ENCODE measurements at places on chromosomes 5 and 9.

DNA sequence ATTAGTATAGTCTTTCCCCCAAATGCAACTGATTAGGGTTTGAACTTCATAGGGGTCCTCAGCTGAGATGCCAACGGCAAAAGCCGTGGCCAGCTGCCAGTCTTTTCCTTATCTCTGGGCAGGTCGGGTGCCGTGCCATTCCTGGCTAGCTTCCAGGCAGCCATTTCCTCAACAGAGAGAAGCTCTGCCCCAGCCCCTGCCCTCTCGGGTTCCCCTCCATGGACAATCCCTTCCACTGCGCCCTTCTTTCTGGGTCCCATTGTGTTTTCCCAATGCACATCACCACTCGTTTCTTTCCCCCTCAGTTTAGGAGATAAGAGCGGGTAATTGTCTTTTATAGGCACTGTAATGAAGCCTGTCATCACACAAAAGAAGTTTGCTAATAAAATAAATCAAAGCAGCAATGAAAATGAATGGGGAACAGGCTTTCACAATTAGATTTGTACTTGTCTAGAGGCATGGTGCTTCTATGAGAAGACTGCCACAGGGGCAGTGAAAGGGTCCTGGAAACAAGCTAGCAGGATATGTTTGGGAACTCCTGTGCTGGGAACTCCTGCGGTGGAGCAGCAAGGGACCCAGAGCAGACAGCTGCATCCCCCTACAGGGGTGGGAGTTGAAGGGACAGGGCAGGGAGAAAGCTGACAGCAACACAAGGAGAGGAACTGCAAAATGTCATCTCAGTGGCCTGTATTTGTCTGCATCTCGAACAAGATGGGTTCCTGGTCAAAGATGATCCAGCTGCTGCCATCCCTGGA, 48.0 kb upstream of the SAP30L start:
- no peak for DNase-seq

GRCh38 chr5:143435210-143435657, 31.7 kb upstream of the NR3C1 start:
- no peak for DNase-seq

GRCh38 chr5:125134216-125135081, 388.0 kb upstream of the ZNF608 start:
- no peak for DNase-seq

- no peak for DNase-seq
Observed at GRCh38 chr9:108681851-108682590, 173.8 kb downstream of the ACTL7B start.

- DNase-seq = no peak
Observed at GRCh38 chr5:174172152-174172551, 126.6 kb downstream of the NSG2 start.

- no peak for DNase-seq
Observed at GRCh38 chr5:57488215-57488955, 5.8 kb upstream of the ACTBL2 start.

- DNase-seq = no peak
Observed at GRCh38 chr5:155616779-155617392, 603.3 kb downstream of the KIF4B start.

GRCh38 chr9:137114613-137115393, at the start of gene DPP7:
TSS of gene DPP7 (minus strand) at chr9:137114733. CDS start at chr9:137114713, 20 bp downstream.
- no peak for DNase-seq

DNA sequence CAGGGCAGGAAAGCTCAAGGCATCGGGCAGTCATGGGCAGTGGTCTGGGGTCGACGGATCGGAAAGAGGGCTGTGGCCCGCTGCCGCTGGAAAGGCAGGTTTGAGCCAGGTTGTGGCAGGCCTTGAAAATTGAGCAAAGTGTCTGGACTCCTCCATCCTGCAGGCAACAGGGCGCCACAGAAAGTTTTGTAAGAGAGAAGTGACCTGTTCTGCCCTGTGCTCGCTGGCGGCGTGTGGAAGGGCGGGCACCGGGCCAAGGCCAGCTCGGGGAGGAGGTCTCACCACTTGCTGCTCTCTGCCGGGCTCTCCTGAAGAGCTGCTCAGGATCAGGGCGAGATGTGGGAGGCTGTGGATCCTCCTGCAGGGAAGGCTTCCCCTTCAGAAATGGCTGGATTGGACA, 41.4 kb upstream of the FAT2 start:
- DNase-seq = no peak

DNA sequence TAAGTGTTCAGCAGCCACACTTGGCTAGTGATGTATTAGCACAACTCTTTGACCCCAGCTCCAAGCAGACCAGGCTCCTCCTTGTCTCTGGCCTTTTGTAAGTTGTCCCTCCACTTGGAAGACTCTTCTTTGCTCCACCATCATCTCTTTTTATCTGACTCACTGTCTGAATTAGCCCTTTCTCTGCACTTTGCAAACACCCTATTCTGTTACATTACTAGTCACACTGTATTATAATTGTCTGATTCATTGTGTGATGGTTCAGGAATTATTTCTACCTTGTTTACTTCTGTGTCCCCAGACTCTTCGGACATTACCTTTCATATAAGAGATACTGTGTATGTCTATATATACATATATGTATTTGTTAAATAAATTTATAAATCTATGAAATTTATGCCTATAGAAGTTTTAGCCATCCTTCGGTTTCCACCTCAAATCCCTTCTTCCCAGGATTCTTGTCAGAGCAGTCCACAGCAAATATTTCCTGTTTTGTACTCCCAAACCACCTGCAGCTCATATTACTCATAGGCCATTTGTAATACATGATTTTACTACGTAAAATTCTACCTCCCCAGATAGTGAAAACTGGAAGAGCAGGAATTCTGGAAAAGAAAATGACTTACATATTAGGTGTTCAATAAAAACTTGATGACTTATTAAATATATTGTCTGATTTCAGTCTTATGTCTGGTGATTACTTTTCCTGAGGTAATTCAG, 69.0 kb downstream of the MTAP start:
- no peak for DNase-seq

DNA sequence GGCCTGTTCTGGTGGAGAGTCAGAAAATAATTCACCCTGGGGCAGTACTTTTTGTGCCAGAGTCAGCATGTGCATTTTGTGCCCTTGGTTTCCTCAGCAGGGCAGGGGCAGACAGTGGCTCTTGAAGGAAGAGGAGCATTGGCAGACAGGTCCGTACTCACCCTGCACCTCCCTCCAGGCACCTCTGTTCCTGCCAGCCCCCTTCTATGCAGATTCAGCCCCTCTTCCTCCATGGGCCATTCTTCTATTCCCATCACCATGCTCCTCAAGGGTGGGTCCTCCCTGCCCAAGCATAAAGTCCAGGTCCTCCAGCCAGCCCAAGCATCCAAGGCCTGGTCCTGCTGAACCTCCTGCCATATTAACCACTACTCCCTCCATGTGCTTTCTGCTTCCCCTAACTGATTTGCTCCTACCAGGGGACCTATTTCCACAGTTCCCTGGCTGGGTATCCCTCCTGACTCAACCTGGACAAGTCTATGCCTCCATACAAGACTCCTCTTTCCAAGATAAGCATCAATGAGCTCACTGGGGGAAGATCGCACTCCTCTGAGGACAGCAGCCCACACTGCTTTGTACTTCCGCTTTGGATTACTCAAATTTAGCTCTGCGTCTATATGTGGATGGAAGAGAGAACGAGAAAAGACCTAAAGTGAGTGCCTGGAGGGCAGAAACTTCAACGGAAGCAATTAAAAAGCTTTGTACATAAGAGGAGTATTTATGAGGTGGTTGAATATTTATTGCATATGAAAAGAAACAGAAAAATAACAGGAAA, 9.3 kb upstream of the ACSL6 start:
- DNase-seq = no peak

- DNase-seq = no peak
Observed at GRCh38 chr9:132001567-132001966, 78.1 kb downstream of the MED27 start.

GRCh38 chr9:2158111-2158610, 143.0 kb downstream of the SMARCA2 start:
- DNase-seq = no peak

DNA sequence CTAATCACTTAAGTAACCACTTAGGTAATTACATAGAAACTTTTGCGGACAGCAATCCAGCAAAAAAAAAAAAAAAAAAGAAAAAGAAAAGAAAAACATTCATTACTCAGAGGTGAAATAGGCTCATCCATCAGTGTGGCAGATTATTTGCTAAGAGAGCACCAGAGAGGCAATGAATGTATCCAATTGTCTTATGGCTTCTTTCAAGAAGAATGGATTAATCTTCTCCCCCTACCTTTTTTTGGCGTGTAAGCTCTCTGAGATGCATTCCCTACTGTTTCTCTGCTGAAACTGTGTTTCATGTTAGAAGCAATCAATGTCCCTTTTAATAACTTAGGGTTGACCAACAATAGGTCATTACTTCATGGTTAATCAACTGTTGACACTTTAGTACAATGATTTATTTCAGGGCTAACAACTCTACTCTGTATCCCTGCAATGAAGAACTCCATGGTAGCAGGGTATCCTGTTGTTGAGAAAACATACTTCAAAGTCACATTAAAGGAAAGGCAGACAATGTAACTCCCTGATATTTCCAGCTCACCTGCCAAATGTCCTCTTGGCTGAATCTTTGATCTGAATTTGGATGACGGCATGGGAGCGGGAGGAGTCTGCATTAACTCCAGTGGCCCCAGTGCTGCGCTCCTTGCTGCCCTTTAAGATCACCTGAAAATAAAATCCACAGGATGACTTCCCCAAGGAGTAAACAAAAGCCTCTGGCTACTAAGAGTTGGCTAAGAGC, 57.6 kb downstream of the KIF24 start:
- no peak for DNase-seq

- DNase-seq = no peak
Observed at GRCh38 chr5:134127376-134127861, 12.9 kb downstream of the TCF7 start.

DNA sequence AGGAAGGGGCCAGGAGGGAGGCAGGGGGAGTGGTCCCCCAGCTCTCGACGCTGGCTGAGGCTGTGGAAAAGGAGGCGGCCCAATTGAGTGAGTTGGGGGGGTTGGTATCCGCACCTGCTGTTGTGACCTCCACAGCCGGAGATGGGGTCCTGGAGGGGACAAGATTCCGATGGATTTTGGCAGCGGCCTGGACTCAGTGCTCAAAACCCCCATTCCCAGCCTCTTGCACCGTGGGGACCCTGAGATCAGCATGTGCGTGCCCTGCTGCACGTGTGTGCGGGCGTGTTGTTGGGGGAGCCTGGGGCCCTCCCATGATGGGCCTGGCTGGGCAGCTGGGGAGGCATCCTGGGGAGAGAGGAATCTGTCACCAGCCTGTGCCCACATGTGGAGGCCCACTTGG, 15.0 kb downstream of the CNTFR start:
- DNase-seq = no peak

GRCh38 chr5:3197304-3198073, 398.1 kb upstream of the IRX1 start:
- no peak for DNase-seq

GRCh38 chr5:142831009-142831383, 60.8 kb downstream of the ARHGAP26 start:
- DNase-seq = no peak

DNA sequence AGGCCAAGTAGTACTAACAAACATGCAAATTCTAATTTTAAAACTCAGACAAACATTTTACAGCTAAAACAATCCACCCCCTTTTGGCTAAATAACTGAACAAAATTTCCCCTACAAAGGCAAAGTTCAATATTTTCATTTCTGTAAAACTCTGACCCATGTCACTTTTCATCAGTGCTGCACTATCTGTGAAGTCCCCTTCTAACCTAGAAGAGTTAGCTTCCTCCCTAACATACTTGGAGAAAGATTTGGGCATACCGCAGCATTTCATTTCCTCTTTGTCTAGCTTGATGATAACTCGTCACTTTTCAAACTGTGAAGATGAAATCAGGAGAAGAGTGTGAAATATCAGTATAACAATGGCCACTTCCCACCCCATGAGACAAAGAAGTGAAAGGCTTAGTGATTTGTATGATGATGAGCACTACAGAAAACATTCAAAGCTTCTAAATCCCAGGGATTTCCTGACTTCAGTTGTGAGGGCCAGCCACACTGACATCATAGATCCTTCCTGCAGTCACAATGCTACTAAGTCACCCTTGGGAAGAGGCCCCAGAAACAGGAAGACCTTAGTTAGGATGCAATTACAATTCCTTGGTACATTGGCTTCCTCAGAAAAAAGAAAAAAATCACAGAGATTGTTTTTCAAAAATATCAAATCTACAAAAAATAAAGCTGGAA, at the start of gene FAM81B:
FAM81B (plus strand) TSS at position 555 of the 681 bp plus-strand sequence; CDS start at position 579, 24 bp downstream.
- no peak for DNase-seq

GRCh38 chr9:68437785-68438184, 81.4 kb downstream of the PGM5 start:
- DNase-seq = no peak
